ENCODE measurements at places on chromosomes 5 and 9.

GRCh38 chr5:179269781-179270543, 75.3 kb downstream of the ADAMTS2 start:
- no peak for DNase-seq

DNA sequence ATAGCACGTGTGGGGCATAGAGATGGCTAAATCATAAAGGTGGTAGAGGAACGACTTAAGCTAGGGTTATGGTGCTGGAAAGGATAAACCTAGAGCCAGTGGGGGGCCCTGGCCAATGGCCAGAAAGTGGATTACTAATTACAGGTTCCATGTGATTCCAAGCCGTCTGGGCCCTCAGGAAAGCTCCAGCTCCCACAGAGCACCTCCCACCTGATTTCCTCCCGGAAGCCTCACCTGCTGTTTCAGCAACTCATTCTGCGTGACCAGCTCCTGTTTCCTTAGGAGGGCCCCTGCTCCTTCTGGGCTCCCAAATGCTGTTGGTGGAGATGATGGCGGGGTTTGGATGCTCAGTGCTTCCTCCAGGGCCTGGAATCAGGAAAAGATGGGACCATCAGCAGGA, 16.2 kb downstream of the GPX3 start:
- no peak for DNase-seq

- DNase-seq = no peak
Measured at GRCh38 chr5:36276864-36277263, 24.8 kb downstream of the RANBP3L start.

DNA sequence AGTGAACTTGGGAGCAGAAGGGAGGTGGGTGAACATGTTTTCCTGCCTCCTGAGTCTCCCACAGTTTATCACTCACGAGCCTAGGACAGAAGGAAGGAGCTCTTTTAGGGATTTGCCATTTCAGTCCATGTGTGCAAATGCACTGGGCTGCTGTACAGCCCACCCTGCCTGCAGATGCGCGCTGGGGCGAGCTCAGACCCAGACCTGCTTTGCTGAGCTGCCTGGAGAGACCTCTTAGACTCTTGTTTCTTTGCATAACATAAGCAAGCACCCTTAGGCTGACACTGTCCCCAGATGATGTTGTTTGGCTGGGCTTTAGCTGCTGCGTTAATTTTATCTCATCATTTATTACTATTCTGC, 199.0 kb downstream of the CACNA1B start:
- DNase-seq = no peak

DNA sequence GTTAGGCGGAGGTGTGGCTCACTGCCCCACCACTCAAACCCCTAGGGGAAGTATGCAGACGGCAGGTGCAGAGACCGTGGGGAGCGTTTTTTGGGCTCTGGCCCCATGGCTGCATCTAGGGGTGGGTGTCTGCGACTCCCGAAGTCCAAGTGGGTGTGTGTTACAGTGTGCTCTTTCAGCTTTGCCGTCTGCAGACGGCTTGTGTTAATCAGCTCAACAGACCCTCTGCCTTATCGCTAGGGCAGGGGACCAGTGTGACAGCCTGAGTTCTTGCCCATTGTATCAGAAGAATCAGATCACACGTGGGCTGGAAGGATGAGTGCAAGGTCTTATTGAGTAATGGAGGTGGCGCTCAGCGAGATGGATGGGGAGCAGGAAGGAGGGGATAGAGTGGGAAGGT, 162.8 kb downstream of the ENC1 start:
- DNase-seq = no peak

DNA sequence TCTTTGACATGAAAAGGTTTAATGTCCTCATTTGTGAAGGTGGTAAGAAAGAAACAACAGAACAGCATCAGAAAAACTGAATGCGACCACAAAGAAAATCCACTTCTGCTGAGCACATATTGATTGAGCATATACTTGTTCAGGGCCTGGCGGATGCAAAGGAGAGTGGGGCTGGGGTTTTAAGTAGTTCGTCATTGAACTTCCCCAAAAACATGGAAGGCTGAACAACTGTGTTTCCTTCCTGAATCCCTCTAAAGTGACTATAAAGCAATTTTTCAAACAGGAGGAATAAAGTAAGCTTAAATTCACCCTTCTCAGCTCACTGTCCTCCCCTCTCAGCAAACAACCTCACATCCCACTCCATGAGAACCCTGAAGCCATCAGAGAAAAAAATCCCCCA, 262.9 kb downstream of the AGTPBP1 start:
- DNase-seq = no peak

DNA sequence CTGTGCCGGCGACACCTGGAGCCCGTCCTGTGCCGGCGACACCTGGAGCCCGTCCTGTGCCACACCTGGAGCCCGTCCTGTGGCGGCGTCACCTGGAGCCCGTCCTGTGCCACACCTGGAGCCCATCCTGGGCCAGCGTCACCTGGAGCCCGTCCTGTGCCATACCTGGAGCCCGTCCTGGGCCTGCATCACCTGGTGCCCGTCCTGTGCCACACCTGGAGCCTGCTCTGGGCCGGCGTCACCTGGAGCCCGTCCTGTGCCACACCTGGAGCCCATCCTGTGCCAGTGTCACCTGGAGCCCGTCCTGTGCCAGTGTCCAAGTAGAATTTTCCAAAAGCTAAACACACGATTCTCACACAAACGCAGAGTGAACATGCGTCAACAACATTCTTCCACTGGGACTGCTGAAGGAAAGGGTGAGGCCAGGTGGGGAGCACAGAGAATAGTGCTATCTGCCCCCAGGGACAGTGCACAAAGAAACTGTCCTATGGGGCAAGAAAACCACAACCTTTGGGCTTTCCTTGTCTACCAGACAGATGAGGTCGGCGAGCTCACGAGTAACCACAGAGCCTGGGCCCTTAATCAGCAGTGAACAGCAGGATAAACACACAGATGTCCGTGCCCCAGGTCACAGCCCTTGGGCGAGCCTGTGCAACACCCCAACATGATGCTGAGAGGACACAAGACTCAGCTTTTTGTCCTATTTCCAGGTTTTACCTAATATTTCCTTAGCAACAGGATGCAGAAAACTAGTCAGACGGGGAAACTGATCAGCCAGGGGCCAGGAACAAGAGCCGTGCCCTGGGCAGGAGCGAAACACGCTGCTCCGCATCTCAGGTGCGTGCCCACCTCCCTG, 7.9 kb downstream of the QSOX2 start:
- DNase-seq = no peak

GRCh38 chr5:175696139-175696854, 38.4 kb downstream of the HRH2 start:
- DNase-seq = peak; percentile 57

- DNase-seq = no peak
Measured at GRCh38 chr5:59062986-59063683, 480.3 kb downstream of the RAB3C start.

DNA sequence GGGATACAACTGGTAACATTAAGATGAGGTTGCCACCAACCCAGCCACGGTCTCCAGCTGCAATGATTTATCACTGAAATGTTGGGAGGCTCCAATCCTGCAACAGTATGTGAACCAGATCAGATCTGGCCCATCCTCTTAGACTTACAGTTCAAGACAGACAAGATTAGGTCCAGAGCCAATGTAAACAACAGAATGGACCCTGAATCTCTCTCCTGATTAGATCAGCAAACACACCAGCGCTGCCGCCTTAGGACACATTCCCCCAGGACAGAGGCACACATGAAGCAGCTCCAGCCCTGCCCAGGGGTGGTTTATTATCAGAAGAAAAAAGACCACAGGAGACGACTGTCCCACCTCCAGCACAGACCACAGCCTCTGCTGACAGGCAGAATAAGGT, 82.1 kb downstream of the SLIT3 start:
- no peak for DNase-seq

- no peak for DNase-seq
Measured at GRCh38 chr5:75152860-75153259, 83.8 kb downstream of the ANKRD31 start.

GRCh38 chr9:1216532-1216931, 166.4 kb downstream of the DMRT2 start:
- no peak for DNase-seq

GRCh38 chr5:85049020-85049419, 664.3 kb upstream of the EDIL3 start:
- DNase-seq = no peak

DNA sequence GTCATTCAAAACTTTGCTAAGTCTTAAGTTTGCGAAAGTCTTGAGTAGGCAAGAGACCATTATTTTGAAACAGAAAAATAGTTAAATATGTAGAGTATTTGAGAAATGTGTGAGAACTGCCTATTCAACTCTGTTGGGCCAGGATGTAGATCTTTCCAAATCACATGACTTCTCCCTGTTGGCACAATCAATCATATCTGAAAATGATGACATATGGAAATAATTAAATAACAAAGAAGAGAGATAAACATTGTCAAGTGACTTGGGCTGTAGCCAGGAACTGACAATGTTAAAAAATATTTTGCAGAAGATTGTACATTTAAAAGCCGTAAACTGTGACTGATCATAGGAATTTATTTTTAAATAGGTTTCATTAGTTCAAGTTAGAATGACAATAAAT, 104.6 kb upstream of the IL6ST start:
- no peak for DNase-seq

- DNase-seq = no peak
Measured at GRCh38 chr9:130887494-130888144, 9.0 kb downstream of the QRFP start.

GRCh38 chr5:107248066-107248695, 422.6 kb downstream of the EFNA5 start:
- DNase-seq = no peak

DNA sequence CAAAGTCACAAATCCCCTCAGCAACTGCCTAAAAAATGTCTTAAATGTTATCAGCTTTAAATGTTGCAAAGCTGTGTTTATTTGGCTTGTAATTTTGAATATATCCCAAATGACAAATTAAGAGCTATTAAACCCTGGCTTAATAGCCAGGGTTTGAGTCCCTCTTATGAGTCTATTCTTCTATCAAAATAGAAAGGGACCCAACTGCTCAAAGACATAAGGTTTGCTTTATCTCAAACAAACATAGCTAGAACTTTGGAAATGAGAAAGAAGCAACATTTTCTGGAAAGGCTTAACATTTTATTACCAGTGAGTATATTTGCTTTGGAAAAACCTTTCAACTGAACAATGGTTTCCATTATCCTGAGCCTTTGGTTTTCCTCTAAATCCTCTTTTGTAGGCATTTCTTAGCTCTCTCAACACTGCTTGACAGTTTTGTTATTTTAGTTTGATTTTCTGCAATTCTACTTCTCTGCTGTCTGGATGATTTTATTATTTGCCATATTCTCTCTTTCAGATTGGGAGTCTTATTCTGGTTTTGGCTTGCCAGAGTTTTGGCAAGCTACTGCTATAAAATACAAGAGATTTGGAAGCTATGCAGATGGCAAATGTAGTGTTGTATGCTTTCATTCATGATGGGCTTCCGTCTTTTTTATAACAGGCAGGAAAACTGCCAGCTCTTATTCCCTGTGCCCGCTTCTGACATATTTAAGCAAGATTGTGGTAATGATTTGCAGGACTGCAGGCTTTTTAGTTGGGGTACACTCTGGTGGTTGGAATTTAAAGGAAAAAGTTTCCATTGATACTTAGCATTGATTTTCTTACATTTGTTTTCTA, 734.9 kb downstream of the DTWD2 start:
- DNase-seq = no peak

DNA sequence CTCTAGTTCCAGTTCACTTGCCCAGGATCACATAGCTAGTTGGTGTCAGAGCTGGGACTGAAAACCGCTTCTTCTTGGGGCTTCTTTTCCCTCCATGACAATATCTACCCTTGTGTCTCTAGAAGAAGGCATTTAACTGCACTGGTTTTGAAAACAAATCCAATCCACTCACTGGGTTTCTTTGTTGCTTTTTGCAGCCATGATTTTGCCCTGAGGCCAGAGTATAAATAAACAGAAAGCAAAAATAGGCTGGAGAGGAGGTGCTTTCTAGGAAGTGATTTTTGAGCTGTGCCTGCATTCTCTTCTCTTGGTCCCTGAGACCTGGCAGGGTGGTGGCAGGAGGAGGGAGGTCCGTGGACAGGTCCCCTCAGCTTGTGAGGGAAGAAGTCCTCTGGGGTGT, 6.9 kb upstream of the TRIO start:
- DNase-seq = no peak
